ENCODE measurements at places on chromosomes 2 and 18.

DNA sequence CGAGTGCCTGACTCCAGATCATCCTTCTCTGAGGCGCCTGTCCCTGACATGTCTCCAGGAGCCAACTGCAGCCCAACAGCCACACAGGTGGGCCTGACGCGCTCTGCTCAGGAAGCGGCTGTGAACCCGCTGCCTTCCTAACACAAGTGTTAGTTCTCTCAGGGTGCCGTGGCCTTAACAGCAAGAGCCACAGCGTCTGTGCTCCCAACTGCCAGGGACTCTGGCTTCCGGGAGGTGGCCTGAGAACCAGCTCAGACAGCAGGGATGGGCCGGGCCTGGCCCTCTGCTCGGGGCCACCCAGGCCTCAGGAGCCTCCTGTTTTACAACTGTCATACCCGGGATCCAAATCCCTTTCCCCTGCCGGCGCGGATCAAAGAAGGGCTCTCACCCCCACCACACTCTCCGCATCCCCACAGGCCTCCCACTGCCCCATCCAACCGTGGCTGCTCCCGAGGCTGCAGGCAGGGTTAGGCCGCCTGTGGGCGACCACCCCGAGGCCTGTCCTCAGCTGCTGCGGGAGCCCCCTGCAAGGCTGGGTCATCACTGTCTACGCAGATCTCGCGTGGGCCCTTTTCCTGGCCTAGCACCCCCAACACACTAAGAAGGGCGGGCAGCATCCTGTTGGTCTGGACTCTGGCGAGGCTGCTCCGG, 114.2 kb upstream of the ZNF236 start:
- DNase-seq: no peak

GRCh38 chr18:48740068-48740440, 201.2 kb downstream of the CTIF start:
- no peak for DNase-seq

DNA sequence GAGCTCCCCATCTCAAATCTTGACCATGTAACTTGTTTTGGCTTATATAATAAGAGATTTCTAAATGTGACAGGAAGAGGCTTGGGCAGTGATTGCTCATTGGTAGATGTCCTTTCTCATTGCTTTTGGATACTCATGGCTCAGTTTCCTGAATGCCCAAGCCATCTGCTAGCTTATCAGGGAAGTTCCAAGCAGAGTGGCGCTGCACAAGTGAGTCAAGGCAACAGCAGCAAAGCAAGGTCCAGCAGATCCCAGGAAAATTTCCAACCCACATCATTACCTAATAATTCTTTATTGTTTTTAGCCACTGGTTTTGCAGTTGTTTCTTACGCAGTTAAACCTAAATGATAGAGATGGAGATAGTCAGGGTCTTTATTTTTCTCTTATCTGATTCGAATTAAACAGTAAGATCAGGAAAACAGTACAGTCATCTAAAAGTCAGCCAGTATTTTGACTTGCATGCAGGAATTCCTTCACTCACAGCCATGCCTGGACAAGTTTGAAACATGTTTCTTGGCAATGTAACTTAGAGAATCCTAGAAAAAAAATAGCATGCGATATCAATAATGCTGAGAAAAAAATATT, 349.7 kb upstream of the TMEFF2 start:
- no peak for DNase-seq

GRCh38 chr2:235678712-235679111, 184.9 kb downstream of the AGAP1 start:
- no peak for DNase-seq

DNA sequence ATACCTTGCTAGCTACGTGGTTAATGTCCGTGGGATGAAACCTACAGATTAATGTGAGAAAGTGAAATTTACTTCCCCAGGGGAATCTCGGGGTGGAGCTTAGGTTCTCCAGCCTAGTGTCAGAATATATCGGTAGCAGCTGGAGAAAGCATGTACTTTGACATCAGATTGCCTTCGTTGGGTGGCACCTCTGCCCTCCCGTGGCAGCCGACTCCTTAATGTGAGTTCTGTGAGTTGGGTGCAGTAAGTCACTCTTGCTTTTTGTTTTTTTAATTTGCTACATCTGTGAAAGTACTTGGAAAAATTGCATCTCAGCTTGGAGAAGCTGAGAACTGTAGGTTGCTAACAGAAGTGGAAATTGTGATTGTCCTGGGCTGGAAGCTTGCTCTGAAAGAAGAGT, 3.6 kb downstream of the KLF11 start:
- no peak for DNase-seq

- DNase-seq: no peak
Observed at GRCh38 chr18:31555971-31556747, 35.5 kb upstream of the TTR start.

DNA sequence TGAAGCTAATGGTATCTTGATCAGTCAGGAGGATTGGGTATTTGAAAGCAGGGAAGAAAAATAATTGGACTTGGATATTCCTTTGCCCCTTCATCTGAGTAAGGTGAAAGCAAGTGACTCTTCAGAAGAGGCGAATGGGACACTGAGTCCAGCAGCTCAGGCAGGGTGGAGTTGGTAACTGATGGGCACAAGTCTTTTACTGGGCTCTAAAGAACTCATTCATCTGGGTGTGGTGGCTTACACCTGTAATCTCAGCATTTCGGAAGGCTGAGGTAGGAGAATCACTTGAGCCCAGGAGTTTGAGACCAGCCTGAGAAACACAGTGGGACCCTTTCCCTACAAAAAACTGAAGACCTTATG, 11.2 kb downstream of the CFLAR start:
- DNase-seq: no peak

GRCh38 chr2:101361121-101361520, 26.2 kb downstream of the CREG2 start:
- no peak for DNase-seq

Measured in central memory CD8-positive, alpha-beta T cell (primary cell).